ENCODE measurements at places on chromosomes 13 and 19.

- ATAC-seq, result no peak
Observed at GRCh38 chr13:66860878-66861417, 369.2 kb downstream of the PCDH9 start.

- no peak for ATAC-seq
Observed at GRCh38 chr19:41709951-41710645, 1.7 kb downstream of the CEACAM5 start.

DNA sequence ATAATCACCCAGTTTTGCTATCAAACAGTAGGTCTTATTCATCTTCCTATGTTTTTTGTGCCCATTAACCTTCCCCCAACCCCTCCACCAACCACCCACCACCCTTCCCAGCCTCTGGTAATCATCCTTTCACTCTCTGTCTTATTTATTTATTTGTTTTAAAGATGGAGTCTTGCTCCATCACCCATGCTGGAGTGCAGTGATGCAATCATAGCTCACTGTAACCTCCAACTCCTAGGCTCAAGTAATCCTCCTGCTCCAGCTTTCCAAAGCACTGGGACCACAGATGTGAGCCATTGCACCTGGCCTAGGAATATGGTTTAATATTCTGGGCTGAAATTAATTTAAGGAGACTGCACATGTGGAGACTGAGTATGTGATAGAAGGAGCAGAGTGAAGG, 527.0 kb downstream of the GPC6 start:
- ATAC-seq, result no peak

DNA sequence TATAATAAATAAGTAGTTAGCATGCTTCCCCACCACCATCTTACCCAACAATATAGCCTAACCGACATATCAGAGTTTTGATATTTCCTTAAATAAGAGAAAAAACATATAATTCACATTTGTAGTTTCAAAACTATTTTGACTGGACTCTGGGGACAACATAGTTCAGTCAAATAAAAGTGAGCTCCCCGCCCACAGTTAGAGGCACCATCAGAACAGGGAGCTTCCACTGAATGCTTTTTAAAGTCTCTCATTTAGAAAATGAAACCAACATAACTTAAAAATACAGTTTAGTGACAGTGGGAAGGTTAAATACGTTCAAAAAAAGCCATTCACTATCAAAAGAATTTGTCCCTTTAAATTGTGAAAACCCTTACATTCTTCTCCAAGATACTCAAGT, 92.8 kb downstream of the EPSTI1 start:
- ATAC-seq, result no peak

GRCh38 chr13:73073050-73073449, 14.2 kb downstream of the KLF5 start:
- ATAC-seq, result no peak

DNA sequence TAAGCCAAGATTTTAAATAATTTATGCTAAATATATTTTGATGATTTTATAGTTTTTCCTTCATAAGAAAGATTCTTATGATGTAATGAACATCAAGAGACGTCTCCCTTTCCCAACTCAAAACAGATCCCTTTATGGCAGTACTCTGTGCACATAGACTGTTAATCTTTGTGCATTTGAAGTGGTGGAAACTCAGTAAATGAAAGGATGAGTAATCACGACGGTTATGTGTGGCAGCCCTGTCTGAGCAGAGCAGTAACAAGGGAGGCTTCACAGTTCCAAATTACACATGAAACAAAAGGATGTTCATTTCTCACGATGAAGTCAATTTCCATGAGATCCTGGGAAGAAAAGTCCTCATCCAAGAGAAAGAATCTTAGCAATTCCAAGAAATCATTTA, 498.1 kb downstream of the KLF5 start:
- peak; percentile 51 for ATAC-seq

DNA sequence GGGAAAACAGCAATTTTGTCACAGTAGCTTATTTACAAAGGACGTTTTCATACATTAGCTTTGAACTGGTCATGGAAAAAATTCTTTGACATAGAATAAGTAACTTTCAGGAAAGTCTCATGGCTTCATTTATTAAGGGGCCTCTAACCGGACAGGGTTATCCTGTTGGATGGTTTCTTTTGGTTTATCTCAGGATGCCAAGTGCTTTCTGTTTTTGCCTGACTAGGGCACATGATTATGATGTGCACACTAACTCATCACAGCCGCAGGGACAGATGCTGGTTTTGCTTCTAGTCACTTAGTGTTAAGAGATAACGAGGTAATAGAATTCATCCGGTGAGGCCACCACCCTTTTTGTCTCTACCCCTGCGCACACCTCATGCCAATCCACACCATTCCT, 53.0 kb downstream of the TGDS start:
- no peak for ATAC-seq

DNA sequence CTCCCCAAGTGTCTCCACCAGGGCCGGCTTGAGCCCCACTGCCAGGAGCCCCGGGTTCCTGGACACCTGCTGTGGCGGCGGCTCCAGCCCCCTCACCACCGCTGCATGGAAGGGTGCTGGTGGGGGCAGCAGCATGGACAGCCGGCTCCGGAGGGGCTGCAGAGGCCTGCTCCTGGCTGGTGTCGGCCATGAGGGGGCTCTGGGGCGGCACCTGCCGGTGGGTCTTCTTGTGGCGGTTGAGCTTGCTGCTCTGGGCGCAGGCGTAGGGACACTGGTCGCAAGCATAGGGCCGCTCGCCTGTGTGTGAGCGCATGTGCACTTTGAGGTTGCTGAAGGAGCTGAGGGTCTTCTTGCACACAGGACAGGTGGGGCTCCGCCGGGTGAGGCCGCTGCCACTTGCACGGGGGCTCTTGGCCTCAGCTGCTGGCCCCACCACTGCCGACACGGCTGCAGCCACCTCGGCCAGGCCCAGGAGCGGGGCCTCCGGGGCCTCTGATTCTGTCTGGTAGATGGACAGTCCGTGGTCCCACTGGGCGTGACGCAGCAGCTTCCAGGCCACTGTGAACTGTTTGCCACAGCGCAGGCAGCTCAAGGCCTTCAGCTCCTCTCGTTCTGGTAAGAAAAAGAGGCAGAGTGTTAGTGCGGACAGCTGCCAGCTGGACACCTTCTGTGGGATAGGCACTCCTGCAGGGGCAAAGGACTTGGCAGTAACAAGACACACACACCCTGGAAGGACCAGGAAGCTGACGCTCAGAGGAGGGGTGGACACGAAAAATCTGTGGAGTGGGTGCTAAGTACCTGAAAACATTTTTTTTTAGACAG, 4.1 kb downstream of the ZNF296 start:
- no peak for ATAC-seq

GRCh38 chr13:68026077-68026476, 795.9 kb upstream of the PCDH9 start:
- no peak for ATAC-seq

DNA sequence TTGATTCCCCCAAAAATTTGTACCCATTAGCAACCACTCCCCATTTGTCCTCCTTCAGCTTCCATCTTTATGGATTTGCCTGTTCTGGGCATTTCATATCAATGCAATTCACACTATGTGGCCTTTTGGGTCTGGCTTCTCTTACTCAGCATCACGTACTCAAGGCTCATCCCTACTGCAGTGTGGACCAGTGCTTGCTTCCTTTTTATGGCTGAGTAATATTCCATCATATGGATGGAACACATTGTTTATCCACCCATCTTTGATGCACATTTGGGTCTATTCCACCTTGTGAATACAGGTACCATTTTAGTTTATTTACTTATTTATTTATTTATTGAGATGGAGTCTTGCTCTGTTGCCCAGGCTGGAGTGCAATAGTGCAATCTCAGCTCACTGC, 12.5 kb upstream of the PIK3R2 start:
- ATAC-seq, result no peak

DNA sequence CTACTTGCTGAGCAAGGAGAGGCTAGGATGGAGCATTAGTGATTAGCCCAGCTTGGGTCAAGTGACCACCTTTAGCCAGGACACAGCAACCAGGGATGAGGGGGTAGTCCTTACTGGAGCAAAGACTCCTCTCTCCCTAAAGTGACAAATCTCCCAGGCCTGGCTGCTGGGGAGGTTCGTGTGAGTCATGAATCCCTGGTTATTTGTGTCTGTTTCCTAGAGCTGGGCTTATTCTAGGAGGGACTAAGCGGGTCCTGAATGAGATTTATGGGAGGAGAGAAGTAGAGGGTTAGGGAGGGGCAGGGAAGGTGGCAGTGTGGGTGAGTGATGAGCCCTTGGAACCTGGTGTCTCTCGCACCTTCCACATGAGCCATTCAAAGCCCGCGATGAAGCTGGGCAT, 487.3 kb downstream of the TSHZ3 start:
- ATAC-seq, result peak; percentile 95

DNA sequence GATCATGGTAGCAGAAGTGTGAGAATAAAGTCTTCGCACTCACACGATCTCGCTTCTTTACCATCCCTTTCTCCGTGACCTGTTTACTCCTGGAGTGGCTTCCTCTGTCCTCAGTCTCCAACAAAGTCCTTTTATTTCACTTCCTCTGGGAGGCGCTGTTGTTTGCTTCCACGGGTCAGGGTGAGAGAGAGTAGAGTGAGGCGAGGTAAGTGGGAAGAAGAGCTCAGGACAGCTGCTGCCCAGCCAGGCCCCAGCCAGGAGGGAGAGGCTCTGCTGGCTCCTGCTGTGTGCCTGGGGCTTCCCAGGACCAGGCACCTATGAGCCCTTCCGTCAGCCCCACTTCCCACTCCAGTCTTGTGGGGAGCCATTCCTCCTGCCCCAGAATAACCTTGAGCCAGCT, 242.1 kb downstream of the FGF9 start:
- no peak for ATAC-seq

- ATAC-seq, result no peak
Observed at GRCh38 chr13:50635504-50635903, 208.0 kb downstream of the DLEU7 start.

- no peak for ATAC-seq
Observed at GRCh38 chr19:40080289-40080688, 10.5 kb downstream of the ZNF780A start.

DNA sequence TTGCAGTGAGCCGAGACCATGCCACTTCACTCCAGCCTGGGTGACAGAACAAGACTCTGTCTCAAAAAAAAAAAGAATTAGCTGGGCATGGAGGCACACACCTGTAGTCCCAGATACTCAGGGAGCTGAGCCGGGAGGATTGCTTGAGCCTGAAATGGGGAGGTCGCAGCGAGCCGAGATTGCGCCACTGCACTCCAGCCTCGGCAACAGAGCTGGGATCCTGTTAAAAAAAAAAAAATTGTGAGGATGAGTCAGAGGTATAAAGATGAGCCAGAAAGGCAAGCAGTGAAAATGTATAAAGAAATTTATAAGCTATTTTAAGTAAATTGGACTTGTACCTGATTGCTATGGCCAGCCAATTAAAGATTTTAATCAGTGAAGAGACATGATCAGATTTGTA, 21.1 kb downstream of the KBTBD6 start:
- no peak for ATAC-seq

- no peak for ATAC-seq
Observed at GRCh38 chr19:2309734-2310362, 1.9 kb upstream of the LINGO3 start.

DNA sequence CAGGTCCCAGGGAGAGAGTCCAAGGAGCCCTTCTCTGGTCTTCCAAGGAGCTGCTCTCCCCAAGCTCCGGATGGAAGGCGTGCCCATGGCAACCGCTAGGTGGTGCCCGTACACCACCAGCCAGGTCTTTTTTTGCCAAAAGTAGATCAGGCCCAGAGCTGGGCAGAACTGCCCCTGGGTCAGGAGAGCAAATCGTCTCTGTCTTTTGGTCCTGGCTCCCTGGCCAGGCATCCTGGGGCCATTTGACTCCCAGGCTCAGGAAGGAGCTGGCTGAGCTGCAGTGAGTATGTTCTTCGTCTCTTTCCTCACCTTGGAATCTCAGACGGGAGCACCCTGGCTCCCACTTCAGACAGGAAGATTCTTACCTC, 24.6 kb upstream of the BCL3 start:
- peak; percentile 94 for ATAC-seq

DNA sequence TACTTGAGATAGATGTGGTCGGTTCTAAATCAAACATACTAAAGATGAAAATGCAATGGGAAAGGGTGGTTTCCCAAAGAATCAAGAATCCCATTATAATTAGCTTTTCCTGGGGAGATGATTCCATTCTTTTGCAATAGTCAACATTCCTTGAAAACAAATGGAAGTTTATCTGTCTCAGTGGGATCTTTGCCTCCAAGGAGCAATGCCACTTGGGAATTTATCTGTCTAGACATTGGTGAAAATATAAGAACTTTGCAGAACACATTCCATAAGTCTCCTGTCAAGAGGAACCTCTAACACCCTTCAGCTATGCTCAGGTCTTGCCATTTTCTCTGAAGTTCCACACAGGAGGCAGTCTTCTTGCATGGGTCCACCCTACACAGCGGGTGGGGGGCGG, 152.5 kb downstream of the KCTD12 start:
- no peak for ATAC-seq

GRCh38 chr19:2150794-2151338, 500 bp downstream of the AP3D1 start:
- ATAC-seq, result peak; percentile 1

- no peak for ATAC-seq
Observed at GRCh38 chr13:46748300-46748699, 48.7 kb downstream of the ESD start.

DNA sequence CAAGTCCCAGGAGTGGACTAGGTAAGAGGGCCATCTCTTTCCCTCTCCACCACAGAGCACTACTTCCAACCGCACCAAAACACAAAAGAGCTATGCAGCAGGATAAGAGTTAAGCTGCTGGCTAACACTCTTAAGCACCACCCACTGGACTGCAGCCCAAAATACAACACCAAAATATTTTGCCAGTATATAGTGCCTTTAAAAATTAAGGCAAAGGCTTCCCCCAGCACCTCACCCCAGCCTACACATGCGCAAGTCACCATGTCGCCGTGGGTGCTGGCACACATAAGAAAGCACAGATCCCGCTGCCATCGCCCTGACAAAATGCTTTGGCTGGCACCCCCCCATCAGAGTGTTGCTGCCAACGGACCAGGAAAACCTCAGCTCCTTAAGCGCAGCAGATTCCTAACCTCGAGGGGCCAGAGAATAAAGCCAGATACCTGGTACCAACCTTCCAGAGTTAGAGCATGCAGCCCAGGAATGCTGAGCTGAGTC, 608.3 kb downstream of the PCDH17 start:
- ATAC-seq, result no peak

- peak; percentile 73 for ATAC-seq
Observed at GRCh38 chr13:33123066-33123859, 107.0 kb downstream of the KL start.

GRCh38 chr13:109682534-109683244, 103.7 kb downstream of the IRS2 start:
- no peak for ATAC-seq

- peak; percentile 36 for ATAC-seq
Observed at GRCh38 chr13:35478271-35479037, 2.0 kb upstream of the MAB21L1 start.

GRCh38 chr19:17536955-17537354, 18.5 kb upstream of the COLGALT1 start:
- ATAC-seq, result no peak

GRCh38 chr13:20411638-20412342, 113.9 kb downstream of the CRYL1 start:
- no peak for ATAC-seq
